ENCODE measurements at places on chromosomes 2 and 18.
A peak's percentile ranks its signal among the peaks of the same experiment; 100 is the strongest.

DNA sequence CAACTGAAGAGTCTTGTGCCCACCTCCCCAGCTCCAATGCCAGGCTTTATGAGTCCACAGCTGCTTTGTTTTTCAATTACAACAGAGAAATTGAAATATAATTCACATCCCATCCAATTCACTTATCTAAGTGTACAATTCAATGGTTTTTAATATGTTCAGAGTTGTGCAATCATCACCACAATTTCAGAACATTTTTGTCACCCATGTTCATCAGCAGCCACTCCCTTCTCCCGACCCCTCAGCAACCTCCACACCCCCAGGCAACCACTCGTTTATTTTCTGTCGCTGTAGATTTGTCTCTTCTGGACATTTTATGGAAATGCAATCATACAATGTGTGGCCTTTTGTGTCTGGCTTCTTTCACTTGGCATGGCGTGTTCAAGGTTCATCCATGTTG, 23.3 kb downstream of the INHBB start:
- no peak for DNase-seq

DNA sequence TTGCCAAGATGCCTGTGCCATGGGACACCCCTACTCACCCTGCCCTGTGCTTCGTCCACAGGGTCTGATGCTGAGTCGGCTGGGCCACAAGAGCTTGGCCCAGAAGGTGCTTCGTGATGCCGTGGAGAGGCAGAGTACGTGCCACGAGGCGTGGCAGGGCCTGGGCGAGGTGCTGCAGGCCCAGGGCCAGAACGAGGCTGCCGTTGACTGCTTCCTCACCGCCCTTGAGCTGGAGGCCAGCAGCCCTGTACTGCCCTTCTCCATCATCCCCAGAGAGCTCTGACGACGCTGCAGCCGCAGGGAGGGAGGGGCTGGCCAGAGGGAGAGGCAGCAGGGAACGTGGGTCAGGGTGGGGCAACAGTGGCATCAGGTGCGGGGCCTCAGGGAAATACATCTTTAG, 81.5 kb downstream of the STPG4 start:
- no peak for DNase-seq

DNA sequence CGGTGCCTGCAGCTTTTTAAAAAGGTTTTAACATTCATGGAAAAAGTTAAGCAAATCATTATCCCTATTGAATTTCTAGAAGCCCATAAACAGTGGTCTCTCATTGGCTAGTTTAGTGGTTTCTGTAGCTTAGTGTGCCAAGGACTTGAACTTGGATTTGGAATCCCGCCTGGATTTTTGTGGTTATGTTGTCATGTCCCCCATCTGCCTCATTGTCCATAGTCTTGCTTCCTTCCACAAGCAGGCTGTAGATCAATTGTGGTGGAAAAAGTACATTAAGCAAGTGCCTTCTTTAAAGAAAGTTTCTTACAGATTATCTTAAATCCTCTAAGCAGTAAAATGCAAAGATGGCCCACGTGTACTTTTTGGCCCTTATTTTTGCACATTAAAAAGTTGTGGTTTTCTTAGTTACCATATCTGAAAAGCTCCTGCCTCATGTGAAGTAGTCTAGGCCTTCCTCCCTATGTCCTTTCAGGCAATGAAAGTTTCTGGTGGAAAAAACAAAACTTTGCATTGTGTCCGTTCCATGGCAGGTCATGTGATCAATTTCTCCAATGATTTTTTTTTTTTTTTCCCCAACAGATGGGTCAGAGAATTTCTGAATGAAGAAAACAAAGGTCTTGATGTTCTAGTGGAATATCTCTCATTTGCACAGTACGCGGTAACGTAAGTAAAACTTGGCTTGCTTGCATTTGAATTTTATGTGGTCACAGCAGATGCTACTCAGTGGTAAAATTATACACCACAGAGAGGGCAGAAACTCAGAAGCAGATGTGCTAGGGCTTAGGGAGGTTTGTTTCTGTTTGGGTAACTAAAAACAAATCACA, 158.9 kb downstream of the PRPF40A start:
- no peak for DNase-seq

GRCh38 chr2:105194022-105194675, 47.4 kb upstream of the GPR45 start:
- DNase-seq = no peak

GRCh38 chr2:239324456-239324855, 76.4 kb downstream of the HDAC4 start:
- DNase-seq = no peak

- no peak for DNase-seq
Measured at GRCh38 chr2:30899516-30900054, 92.3 kb upstream of the CAPN13 start.

DNA sequence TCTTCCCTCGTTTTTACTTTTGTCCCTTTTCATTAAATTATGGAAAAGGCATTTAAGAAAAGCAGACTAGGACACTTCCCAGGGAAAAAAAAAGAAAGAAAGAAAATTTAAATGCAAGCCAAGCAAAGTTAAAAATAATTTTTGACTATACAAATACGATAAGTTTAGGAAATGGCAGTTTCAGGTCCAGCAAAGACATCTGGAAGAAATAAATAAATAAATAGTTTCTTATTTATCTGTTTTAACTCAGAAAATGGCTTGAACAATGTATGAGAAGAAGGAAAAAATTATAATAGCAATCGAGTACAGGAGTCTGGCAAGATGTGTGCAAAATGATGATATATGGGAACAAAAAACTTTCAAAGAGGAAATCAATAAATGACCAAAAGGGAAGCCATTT, 114.6 kb upstream of the NCKAP5 start:
- DNase-seq = no peak

DNA sequence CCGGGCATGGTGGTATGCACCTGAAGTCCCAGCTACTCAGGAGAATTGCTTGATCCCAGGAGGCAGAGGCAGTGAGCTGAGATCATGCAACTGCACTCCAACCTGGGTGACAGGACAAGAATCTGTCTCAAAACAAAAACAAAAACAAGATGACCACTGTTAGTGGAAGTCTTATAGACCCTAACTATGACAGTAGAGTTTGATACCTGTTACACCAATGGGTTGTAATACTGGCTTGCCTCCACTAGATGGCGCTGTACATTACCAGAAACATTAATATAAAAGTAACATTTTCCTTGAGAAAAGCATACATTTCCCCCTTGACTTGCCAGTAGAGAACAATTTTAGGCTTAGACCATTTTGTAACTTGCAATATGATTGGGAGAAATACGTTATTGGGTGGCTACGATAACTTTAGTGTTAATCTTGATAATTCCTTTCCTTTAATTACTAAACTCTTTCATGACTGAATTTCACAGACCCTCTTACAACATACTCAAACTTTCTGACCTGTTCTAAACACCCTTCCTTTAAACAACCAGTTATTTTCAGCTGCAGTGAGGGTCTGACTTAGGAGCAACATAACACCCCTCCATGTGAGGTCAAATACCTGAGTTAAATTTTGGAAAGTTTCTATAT, 19.5 kb downstream of the SLC25A52 start:
- peak; percentile 57 for DNase-seq

DNA sequence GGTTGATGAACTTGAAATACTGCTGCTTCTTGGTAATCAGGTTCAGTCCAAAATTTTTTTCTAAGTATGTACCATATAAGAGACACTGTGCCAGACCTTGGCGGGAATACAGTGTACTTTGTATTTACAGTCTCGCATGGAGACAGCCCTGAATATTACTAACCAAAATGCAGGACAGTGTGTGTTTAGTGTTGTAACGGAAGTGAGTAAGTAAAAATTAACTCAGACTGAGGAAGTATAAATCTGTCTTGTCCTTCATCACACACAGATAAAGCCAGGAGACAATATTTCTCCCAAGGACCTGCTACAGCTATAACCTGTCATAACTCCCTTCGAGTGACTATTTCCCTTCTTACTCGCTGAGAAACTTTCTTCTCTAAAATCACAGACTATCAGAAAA, 76.9 kb downstream of the ACTR3 start:
- no peak for DNase-seq

GRCh38 chr2:238326801-238327365, 6.6 kb downstream of the TRAF3IP1 start:
- DNase-seq = no peak

- DNase-seq = no peak
Measured at GRCh38 chr18:48354746-48355260, 54.4 kb downstream of the ZBTB7C start.

DNA sequence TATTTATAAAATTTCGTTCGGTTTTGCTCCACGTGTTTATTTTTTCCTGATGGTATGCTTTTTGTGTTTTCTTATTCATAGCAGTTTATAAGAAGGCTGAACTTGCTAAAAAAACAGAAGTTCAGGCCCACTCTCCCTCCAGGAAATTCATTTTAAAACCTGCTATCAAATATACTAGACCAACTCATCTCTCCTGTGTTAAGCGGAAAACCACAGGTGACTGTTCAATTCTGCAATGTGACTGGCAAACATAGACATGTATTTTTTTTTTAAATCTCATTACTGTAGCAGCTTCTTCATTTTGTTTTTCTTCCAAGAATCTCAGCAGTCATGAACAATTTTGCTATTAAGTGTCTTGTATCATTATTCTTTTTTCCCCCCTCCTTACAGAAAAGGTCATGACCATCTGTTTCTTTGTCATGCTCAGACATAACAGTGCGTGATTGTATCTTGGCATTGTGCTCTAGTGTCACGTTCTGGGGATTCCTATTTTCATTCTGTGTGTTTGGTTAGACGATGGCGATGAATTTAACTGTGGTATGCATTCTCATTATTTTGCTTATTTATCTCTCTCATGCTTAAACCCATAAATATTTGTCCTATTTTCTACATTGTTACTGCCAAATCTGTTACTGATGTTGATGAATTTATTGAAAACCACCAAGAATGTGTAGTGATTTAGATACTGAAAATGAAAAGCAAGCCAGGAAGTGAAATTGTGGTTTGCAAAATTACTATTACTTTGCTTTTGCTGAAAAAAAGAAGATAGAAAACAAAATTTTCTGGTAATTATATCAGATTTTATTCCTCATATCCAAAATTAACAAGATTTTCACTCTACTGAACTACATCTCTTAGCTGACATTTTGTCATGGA, 74.6 kb upstream of the UNC80 start:
- DNase-seq = no peak

- no peak for DNase-seq
Measured at GRCh38 chr2:130987519-130988425, 105.5 kb downstream of the FAM168B start.

- no peak for DNase-seq
Measured at GRCh38 chr2:122164964-122165363, 409.5 kb downstream of the TSN start.

GRCh38 chr2:174704061-174704460, 60.2 kb downstream of the CHRNA1 start:
- peak; percentile 45 for DNase-seq

GRCh38 chr2:12819103-12819475, 102.4 kb downstream of the TRIB2 start:
- DNase-seq = peak; percentile 36

GRCh38 chr2:105795575-105795934, 50.8 kb downstream of the NCK2 start:
- DNase-seq = peak; percentile 49

GRCh38 chr2:120660771-120661459, 74.8 kb upstream of the GLI2 start:
- no peak for DNase-seq

GRCh38 chr2:183564726-183565125, 440.5 kb downstream of the NUP35 start:
- no peak for DNase-seq

GRCh38 chr2:69704446-69704845, 37.5 kb upstream of the ANXA4 start:
- no peak for DNase-seq

DNA sequence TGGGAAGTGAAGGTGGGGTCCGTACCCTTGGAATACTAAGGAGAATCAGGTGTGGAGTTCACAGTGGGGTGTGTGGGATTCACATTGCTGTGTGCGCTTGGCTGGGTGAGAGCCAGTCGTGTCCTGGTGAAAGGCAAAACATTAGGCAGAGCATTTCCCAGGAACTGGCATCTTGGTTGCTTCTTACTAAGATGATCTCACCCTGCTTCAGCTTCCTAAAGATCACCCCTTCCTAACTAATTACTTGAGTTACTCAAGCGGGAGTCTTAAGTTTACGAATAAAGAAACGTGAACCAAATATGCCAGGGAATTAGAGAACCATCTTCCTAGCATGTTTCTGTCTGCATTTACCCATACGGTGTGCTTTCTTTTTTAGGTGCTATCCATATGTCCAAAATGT, 122.9 kb downstream of the NCK2 start:
- DNase-seq = no peak

DNA sequence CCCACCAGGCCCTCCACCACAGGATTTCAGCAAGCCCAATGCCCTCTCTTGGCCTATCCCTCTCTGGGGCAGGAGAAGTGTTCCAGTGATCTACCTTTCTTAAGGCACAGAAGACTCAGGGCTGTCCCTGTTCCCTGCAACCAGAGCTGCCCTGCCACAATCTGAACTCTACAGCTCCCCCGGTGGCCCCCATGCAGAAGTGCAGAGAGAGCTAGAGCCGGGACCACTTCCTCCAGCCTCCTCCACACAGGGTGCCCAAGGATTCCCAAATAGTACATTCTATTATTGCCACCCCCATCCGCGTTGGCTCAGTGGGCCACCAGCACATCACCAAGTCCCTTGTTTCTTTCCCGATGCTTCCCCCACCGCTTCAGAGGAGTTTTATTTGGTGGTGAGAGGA, 114.8 kb upstream of the PTPRM start:
- peak; percentile 55 for DNase-seq

DNA sequence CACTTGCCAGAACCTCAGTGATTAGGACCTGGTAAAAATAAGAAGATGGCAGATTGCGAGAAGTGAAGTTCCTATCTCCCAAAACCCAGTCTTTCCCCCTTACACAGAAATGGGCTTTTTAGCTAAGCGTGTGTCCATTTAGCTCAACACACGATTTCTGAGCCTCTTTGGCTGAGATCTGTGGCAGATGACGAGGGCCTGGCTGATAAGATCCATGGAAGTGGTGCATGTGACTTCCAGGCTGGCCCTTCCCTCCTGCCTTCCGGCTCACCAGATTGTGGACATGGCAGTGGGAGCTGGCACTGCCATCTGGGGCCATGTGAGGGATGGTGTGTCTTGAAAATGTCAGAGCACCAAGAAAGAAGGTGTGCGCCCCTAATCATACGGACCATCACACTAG, 41.0 kb upstream of the ZFP36L2 start:
- DNase-seq = no peak

DNA sequence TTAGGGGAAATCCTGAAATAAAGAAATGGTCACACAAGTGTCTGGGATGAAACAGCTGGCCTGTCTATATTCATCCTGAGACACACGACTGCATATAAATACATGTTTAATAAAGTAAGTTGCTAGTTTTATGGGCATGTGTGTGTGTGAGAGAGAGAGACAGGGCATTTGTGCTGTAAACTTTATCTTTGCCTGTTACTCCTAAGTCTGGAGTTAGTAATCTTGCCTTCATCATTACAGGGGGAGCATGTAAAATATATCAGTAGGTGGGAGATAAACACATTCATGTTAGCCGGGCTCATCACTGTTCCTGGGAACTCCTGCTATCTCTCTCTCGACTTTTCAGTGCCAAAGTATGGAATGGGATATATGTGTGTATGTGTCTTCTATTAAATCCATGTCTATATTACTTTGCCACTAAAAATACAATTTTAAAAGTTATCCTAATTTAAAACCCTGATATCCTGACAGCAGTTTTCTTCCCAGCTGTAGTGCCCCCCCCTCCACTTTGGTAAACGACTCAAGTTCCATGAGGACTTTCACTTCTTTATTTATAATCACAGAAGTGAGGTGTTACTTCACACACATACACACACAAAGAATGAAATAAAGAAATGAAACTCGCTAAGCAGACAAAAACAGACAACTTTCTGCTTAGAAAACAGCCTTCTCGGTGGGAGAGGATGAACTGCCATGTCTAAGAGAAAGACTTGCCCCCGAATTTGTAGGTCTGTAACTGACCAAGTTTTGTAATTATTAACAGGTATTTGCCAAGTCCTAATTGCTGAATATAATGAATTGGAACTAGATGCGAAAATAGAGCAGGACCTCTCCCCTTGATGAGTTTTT, 947 bp downstream of the ZEB2 start:
- peak; percentile 59 for DNase-seq
